Esophagus squamous epithelium (tissue), 5 donors: ENCODE measurements at places on chromosomes 2 and 18.

GRCh38 chr18:28689588-28689987 lies 512.7 kb upstream of the CDH2 start:
- no peak for DNase-seq

GRCh38 chr2:26970244-26970927 lies at the start of gene MAPRE3:
Gene MAPRE3, plus strand, starts transcription at chr2:26970637. Its CDS starts 51,582 bp downstream, at chr2:27022219.
- no peak for DNase-seq

DNA sequence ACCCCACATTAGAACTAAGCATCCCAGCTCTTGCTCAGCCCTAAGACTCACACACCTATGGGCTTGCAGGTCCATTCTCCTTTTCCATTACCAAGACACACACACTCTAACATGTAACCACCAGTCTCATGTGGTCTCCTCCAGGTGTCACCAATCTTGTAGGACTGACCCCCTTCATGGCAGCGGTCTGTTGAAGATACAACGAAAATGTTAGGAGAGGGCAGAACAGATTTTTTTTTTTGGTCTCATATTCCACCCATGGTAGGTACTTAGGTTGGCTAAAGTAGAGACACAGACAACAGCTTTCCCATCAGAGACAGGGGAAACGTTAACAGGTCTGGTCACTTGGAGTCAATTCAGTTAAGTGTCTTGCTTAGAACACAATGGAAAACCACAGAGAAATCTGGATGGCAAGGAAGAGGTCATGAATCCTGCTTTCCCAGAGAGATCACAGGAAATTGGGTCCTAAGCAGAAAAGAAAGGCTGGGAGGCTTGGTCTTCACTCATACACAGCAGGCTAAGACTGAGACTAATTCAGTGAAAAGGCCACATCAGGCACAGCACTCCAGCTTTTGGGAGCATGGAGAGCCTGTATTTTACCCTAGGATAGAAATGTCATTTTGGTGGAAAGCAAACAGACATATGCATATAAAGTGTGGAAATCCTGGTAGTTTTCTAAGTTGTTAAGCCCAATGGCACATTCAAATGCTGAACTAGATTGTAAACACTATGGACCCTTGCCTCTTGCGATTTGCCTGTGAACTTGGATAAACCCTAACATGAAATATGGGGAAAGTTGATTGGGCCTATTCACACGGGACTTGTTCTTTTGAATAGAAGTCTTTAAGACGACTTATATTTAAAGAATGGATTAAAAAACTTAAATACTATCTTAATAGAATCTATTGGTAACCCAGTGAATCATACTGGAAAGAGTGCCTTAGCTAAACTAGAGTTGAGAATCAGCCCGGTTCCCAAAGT lies 3.8 kb downstream of the FN1 start:
- DNase-seq: no peak

GRCh38 chr2:101127319-101128056 lies 23.7 kb downstream of the TBC1D8 start:
- DNase-seq: no peak

DNA sequence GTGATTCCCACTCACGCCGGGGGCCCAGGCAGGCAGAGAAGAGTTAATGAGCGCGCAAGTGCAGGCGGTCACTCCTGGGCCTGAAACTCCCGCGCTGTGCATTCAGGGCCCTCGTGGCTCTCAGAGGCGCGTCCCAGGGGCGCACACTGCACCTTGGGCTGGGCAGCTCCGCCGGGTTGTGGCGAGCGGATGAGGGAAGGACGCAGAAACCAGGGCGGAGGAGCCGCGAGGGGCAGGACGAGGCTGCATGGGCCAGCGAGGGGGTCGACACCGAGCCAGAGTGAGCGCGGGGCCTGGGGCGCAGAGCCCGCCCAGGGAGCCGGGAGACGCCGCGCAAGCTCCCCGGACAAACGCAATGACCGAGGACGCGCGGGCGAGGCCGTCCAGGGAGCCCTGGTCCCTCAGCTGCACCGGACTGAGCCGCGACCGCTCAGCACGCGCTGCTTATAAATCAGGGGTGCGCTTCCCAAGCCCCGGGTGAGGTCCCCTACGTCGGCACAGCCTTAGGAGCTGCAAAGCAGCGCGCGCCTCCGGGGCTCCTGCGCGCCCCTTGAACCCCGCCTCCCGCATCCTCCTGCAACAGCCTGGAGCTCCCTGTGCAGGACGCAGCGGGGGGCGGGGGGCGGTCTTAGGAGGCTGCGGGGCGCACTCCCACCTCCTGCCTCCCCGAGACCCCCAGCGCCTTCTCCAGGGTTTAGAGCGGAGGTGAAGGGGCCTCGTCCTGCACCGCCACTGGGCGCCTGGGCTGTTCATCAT lies 180.2 kb upstream of the ALKAL2 start:
- no peak for DNase-seq

GRCh38 chr18:7856116-7856515 lies 289.0 kb downstream of the PTPRM start:
- DNase-seq: no peak

DNA sequence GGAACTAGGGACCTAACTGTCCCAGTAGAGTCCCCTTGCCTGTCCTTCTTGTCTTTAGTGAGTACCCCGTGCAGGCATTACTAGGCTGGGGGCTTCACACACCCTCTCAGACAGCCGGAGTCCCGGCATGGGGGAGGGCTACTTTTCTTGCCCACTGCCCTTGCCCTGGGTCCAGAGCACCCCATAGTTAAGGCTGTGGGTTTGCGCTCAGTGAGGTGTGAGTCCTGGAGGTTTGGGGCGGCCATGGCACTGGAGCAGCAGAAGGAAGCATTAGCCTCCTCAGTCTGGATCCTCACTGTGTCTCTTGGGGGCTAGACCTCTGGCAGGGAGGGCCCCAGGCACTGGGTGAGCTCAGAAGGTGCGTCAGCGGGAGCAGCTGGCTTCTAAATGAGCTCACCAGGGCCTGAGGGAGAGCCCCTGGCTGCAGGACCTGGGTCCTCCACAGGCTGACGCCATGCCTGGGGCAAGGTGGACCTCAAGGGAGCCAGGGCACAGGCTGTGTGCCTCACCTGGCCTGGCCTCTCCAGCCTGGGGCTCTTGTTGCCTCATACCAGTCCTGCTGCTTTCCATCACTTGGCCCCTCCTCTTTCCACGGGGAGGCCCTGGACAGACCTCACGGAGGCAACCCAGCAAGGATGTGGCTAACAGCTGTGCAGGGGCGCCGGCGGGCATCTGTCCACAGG lies 27.4 kb downstream of the HS6ST1 start:
- no peak for DNase-seq

DNA sequence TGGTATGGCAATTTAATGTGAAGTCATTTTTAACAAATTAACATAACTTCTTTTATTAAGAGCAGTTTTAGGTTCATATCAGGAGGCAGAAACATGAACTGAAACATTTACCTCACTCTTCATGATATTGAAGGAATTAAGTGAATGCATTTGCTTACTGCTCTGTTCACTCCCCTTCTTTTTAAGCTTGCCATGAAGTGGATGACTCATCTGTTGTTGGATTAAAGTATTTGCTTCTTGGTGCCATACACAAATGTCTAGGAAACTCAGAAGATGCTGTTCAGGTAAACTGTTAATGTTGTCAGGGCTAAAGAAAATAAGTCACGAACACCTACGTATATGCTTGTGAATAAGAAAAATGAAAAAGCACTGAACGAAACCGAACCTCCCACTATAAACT lies 10.2 kb upstream of the CABYR start:
- DNase-seq: no peak

DNA sequence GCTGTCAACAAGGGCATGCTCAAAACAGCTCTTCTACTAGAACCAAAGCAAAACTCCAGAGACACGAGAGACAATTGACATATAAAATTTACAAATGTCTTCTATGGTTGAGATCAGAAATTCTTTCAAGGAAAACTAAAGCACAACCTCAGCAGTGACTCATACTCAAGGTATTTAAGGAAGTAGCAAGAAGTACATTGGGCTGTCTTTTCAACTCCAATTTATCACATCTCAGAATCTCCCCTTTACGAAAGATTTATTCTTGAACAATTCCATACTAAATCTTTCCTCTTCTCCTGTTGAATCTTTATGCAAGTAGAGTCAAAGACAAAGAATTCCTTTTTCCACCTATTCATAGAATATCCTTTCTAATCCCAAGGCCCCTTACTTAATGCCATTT lies 324.0 kb downstream of the IRS1 start:
- no peak for DNase-seq

DNA sequence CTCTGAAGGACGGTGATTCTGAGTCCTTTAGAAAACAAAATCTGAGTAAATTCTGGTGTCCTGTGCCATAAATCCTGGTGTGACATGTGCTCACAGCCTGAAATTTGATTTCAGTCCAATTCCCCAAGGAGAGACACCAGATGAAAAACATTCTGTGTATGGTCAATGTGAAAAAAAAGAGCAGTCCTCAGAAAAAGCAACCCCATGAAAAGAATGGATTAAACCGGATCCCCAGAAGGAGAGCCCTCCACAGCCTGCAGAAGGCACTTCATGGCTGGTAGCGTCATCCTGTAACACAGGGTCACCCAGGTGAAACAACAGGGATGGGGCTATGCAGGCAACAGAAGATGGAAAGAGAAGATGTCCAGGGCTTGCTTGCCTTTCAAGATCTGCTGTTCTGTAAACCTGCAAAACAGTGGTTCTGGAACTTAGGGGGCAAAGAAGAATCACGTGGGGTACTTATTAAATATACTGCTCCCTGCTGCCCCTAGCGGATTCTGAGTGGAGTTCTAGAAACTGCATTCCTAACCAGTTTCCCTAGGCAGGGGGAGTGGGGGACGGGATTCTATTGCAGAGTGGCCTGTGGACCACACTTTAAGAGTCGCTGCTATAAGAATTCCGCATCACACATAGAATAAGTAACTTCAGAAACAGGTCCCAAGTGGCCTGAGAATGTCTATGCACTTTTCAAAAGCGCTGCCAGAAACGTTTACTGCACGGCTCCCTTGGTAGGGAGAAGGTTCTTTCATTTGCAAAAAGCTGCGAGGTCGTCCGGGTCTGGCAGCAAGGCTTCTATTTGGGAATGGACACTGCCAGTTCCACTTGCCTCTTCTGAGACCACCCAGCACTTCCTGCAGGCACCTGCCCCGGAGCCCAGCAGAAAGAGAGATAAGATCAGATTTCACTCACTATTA lies 118.9 kb upstream of the ARL5A start:
- DNase-seq: no peak

- DNase-seq: no peak
These were observed 103.8 kb downstream of the GAREM1 start for GRCh38 chr18:32366586-32367538.

GRCh38 chr2:75208738-75209137 lies 9.4 kb upstream of the TACR1 start:
- no peak for DNase-seq

GRCh38 chr2:45199973-45200372 lies 190.7 kb upstream of the SIX2 start:
- DNase-seq: no peak

GRCh38 chr18:75638223-75638775 lies 210.8 kb upstream of the SMIM21 start:
- no peak for DNase-seq

DNA sequence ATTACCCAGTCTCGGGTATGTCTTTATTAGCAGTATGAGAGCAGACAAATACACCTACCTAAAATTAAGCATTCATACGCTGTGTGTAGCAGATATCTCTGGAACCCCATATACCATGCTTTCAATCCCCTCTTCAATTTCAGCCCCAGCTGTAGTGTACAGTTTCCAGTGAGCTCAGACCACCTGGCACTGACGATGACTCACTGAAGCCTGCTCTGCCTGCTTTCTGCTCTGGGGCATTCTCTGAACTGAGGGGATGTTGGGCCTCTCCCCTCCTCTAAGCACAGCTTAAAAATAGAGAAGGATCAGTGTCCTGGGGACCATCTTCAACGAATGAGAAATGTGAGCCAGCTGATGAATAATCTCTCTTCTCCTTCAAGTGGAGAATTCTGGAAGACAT lies 8.7 kb upstream of the CCL20 start:
- no peak for DNase-seq
